Activated CD4-positive, alpha-beta T cell treated with anti-CD3 and anti-CD28 coated beads, Interleukin-2, amount 10 ng/mL, durations not matched to agents 24 days and 14 days (primary cell): ENCODE measurements at places on chromosomes 7 and 10.
A peak's percentile ranks its signal among the peaks of the same experiment; 100 is the strongest.

DNA sequence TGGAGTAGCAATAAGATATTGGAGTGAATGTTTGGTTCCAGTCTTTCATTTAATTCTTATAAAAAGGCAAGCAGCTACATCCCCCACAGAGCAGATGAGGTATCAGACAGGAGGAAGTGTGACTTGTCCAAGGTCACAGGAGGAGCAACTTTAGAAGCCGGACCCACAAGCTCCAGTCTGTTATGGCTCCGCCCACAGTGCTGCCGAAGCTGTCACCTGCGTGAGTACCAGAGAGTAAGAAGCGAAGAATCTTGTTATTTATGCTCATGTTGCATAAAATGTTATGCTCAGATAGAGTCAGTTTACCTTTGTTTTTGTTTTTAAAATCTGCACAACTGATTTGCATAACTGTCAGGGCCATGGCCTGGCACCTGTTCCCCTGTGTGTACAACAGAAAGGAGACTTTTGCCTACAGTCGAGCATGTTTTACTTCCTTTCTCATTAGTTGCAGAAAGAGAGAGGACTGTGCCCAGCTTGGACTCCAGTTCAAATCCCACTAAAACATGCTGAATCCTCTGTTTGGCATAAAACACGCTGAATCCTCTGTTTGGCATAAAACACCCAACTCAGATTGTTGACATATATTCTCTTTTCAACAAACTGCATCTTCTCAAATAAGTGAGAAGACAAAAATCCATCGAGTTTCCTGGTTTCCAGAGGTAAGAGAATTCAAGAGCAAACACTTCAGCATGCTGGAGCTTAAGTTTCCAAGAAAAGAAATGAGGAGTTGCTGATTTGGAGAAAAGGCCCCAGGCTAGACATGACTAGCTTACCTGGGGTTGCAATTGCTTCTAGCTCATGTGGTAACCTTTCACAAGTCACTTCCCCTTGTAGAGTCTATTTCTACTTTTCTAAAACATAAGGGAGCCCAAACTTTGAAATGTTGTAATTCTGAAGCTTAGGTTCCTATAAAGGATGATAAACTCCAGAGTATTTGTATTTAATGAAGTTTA is 409.8 kb upstream of the ZMIZ1 start:
- no peak overlapping the region for H3K4me3 ChIP-seq
- DNase-seq, result no peak
- H3K27me3 ChIP-seq, result peaks cover 5% of the 10 kb centered on the region
- no peaks in the 10 kb centered on the region for H3K4me1 ChIP-seq
- no peak overlapping the region for H3K27ac ChIP-seq

DNA sequence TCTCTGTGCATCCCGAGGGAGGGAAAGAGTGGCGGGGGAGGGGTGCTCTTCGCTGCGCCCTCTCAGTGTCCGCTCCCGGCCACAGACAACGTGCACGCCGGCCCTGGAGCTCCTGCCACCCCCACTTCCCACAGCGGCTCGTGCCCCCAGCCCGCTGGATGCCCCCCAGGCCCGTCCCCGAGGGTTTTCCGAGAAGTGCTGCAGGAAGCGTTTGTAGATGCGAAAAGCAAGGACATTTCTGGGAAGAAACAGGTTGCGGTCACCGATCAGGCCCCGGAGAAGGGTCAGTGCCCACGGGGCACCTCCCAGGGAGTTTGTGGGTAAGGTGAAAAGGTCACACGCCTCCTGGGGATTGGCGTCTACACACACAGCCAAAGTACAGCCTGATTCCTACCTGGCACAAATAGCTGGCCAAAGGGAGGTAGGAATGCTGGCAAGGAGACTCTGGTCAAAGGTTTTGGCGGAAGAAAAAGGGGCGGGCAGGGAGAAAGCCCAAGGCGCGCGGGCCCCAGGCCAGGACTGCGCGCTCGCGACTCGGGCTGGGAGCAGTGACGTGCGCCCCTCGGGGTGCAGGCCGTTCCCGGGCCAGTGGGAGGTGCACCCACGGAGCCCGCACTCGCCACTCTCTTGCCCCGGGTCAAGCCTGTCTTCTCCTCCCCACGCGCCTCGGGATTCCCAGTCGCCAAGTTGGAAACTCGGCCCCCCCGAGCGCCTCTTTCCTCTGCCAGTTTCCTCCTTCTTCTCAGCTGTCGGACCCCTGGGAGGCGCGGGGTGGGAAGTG is 1.5 kb upstream of the NRP1 start:
- DNase-seq, result peak; percentile 55
- H3K4me3 ChIP-seq, result peak overlapping the region; percentile 55
- peaks cover 22% of the 10 kb centered on the region for H3K4me1 ChIP-seq
- no peak overlapping the region for H3K27ac ChIP-seq
- no peaks in the 10 kb centered on the region for H3K36me3 ChIP-seq

- no peaks in the 10 kb centered on the region for H3K27me3 ChIP-seq
- no peaks in the 10 kb centered on the region for H3K36me3 ChIP-seq
- peak overlapping the region; percentile 82 for H3K27ac ChIP-seq
- peak; percentile 86 for DNase-seq
- H3K4me3 ChIP-seq, result peak overlapping the region; percentile 73
Observed at GRCh38 chr7:30727061-30727945, 24.6 kb upstream of the INMT start.

GRCh38 chr7:120842121-120842621 is 15.8 kb downstream of the TSPAN12 start:
- H3K27ac ChIP-seq, result no peak overlapping the region
- H3K4me1 ChIP-seq, result no peaks in the 10 kb centered on the region
- no peaks in the 10 kb centered on the region for H3K27me3 ChIP-seq
- no peak for DNase-seq

- H3K27ac ChIP-seq, result no peak overlapping the region
- H3K4me3 ChIP-seq, result no peak overlapping the region
- DNase-seq, result no peak
- H3K27me3 ChIP-seq, result peaks cover 13% of the 10 kb centered on the region
- H3K36me3 ChIP-seq, result no peaks in the 10 kb centered on the region
Observed at GRCh38 chr10:93773705-93774104, 16.0 kb downstream of the LGI1 start.

GRCh38 chr7:134366481-134366880 is 49.8 kb upstream of the SLC35B4 start:
- H3K36me3 ChIP-seq, result no peaks in the 10 kb centered on the region
- H3K4me1 ChIP-seq, result no peaks in the 10 kb centered on the region
- H3K27me3 ChIP-seq, result peaks cover 14% of the 10 kb centered on the region
- no peak for DNase-seq
- no peak overlapping the region for H3K4me3 ChIP-seq

DNA sequence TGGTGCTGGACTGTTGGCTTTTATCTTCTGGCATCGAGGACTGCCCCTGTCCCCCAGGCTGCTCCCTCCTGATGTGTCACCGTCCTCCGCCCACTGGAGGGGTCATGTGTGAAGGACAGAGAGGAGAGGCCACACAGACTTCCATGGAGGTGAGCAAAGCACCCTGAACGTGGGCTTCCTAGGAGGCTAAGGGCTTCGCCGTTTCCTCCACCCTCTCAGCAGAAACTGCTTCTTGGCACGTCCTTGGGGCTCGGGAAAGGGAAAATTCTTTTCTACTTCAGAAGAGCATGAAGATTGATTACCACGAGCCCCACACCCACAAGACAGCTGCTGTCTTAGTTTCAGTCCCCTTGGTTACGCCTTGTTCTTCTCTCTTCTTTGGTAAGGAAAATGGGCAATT is 218.2 kb downstream of the CCDC3 start:
- H3K4me3 ChIP-seq, result no peak overlapping the region
- H3K27me3 ChIP-seq, result no peaks in the 10 kb centered on the region
- DNase-seq, result no peak
- H3K36me3 ChIP-seq, result no peaks in the 10 kb centered on the region
- peaks cover 8% of the 10 kb centered on the region for H3K4me1 ChIP-seq
